ENCODE measurements at places on chromosomes 6 and 20.

- DNase-seq, result peak; percentile 85
Observed at GRCh38 chr20:47204008-47204849, 152.3 kb downstream of the ZMYND8 start.

GRCh38 chr6:3749977-3750316 lies 1.6 kb downstream of the PXDC1 start:
- DNase-seq, result peak; percentile 83

DNA sequence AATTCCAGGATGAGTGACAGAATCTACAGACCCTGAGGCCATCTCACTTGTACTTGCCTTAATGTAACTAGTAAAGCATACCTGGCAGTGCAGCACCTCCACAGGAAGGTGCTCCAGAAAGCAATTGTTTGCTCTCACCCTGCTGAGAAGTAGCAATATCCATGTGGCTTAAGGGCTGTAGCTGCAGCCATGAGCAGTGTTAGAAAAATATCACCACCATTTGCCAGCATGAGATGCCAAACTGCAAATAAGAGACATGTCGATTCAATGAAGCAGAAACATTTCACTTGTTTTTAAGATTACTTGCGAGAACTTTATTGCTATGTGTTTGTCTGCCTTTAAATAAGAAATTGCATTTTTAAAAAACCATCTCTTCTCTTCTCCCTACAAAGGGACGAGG lies 151.5 kb downstream of the PRL start:
- DNase-seq, result peak; percentile 0

GRCh38 chr6:22435151-22435550 lies 134.2 kb upstream of the HDGFL1 start:
- DNase-seq, result no peak

- DNase-seq, result peak; percentile 76
Observed at GRCh38 chr20:49724408-49725223, 10.9 kb upstream of the B4GALT5 start.

DNA sequence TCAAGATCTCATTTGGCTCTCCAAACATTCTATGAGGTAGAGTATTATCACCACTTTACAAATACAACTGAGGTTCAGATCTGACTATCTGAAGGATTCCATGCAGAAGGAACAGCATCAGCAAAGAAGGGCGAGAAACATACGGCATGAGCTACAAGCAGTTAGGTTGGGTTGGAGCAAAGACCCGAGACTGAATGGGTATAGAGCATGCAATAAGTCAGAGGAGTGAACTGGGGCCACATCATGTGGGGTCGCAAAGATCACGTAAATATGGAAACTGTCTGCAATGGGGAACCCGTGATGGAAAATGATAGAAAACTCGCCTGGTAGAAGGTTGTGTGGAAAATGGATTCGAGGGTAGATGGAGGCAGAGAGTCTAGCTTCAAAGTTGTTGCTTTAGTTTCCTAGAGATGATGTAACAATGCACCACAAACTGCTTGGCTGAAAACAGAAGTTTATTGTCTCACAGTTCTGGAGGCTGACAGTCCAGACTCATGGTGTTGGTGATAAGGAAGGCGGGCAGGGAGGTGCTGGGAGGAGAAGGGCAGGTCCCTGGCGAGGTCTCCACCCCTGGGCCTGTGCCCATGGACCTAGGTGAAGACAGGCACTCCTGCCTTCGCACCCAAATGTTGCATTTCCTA lies 44.3 kb upstream of the BCLAF1 start:
- no peak for DNase-seq

All from ELR (cell line).